ENCODE measurements at places on chromosomes 7 and 10.

- no peak for DNase-seq
These were observed 11.8 kb downstream of the GPR146 start for GRCh38 chr7:1055956-1056784.

DNA sequence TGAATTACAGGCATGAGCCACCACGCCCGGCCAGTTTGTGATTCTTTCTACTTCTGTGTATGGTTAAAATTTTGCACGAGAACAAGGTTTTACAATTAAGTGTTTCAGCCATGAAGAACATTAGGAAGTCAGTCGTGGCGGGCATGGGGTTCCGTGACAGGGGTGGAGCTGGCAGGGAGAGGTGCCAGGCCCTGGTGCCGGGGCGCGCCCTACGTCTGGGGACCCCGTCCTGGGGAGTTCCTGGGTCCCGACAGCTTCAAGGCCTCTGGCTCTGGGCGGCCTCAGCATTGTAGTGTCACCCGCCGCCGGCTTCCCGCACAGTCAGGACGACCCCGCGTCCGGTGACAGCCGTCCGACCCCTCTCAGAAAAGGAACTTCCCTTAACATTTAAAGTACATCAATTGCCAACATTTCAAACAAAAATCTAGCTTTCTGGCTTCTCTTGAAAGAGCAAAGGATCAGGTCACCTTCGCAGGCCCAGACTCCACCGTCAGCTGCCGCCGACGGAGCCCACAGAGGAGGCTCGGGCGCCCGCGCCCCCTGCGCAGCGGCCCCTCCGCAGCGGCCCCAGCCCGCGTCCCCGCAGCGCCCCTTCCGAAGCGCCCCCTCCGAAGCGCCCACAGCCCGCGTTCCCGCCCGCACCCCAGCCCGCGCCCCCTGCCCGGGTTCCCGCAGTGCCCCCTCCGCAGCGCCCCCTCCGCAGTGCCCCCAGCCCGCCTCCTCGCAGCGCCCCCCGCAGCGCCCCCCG is 23.2 kb upstream of the MKI67 start:
- no peak for DNase-seq

- DNase-seq = no peak
These were observed 43.2 kb downstream of the PROSER2 start for GRCh38 chr10:11866199-11866925.

GRCh38 chr7:45391618-45392451 is 182.3 kb upstream of the ADCY1 start:
- DNase-seq = no peak

DNA sequence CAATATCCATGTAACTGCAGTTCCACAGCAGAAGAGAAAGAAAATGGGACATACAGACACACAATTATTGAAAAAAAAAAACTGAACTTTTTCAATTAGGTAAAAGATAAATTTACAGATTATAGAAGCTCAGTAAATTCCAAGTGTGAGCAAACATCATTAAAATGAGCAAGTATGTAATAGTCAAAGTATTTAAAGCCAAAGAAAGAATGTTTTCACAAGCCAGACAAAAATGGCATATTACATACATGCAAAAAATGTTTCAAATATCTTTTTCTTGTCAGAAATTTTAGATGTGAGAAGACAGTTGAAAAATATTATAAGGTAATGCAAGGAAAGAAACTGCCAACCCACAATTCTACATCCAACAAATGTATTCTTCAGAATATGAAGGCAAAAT is 150.2 kb upstream of the AKR1E2 start:
- no peak for DNase-seq

DNA sequence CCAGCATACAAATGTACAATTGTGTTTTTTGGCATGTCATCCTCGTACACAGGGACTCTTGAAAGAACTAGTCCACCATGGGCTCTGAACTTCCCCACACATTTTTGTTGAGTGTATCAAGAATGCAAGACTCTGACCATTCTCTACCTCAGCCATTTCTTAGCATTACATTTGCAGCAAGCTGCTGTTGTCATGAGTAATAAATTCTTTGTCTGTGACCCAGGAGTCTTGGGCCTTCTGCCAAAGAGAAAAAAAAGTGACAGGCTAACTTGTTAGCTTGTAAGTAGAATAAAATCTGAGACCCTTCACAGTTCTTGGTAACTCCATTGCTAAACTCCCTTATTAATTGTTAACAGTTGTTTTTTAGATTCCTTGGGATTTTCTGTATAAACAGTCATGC is 542.3 kb upstream of the MBL2 start:
- no peak for DNase-seq

DNA sequence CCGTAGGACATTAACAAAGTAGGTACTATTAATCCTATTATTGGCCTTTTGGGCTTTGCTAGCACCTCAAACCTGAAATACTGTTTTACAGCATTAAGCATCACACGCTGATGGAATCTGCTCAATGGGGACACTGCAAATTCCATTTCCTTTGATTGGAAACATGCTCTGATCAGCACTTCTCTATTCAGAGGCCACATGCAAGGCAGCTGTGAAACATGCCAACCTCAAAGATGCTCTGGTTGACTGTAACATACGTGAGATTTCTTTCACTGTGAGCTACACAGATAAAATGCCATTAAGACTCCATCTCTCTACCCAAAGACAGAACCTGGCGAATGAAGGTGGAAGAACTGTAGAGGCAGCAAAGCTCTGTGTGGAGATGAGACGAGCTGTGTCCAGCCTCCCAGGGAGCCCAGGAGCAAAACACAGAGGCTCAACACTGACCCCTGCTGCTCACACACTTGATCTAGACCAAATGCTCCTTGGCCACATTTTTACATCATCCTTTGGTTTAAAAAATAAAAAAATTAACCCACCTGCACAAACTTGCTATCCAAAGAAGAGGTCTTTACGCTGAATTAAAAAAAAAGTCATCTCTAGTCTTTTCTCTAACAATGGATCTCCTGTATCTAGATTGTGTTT is 8.0 kb downstream of the RSU1 start:
- DNase-seq = no peak

DNA sequence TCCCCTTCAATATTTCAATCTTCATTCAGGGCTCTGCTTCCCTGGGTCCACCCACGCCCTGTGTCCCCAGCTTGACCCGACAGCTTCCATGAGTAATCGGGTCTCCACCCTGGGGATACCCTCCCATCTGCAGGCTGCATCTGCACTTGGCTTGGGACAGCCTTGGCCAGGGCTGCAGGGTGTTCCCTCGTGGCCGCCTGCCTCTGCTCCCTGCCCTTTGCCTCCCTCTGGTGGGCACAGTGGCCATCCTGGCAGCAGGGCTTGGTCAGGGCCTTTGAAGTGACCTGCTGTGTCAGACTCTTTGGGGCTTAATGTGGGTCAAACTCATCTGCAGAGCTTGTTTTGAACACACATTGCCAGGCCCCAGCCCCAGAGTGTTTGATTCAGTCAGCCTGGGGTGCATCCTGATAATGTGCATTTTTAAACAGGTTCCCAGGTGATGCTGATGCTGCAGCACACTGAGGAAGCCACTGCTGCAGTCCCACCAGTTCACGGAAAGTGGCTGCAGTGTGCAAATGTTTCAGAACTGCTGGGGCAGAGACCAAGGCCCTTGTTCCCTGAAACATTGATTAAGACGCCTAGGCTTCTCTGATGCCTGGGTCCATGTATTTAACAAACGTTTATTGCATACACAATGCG is 80.7 kb upstream of the SEC61G start:
- peak; percentile 65 for DNase-seq

DNA sequence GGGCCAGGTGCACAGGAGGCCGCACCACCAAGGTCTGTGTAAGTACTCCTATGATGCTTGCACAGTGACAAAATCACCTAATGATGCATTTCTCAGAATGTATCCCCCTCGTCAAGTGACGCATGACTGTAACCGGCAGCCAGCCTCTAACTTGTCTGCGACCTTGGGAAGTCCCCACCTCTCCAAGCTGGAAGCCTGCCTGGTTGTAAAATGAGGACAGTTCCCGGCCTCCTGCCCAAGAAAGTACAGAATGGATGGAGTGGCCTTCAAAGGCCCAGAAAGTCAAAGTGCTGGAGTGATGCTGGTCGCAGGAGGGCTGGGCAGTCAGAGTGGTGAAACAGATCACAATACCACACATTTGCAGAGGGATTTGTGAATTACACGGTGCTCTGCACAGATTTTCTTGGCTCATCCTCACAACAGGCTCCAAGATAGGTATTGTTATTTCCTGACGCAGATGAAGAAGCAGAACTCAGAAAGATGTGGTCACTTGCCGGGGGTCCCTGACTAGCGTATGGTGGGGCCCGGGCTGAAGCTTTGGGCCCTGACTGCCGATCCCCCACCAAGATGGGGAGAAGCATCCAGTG is 22.8 kb downstream of the SPOCK2 start:
- DNase-seq = no peak

GRCh38 chr10:68221196-68221595 is 10.7 kb downstream of the ATOH7 start:
- DNase-seq = no peak

DNA sequence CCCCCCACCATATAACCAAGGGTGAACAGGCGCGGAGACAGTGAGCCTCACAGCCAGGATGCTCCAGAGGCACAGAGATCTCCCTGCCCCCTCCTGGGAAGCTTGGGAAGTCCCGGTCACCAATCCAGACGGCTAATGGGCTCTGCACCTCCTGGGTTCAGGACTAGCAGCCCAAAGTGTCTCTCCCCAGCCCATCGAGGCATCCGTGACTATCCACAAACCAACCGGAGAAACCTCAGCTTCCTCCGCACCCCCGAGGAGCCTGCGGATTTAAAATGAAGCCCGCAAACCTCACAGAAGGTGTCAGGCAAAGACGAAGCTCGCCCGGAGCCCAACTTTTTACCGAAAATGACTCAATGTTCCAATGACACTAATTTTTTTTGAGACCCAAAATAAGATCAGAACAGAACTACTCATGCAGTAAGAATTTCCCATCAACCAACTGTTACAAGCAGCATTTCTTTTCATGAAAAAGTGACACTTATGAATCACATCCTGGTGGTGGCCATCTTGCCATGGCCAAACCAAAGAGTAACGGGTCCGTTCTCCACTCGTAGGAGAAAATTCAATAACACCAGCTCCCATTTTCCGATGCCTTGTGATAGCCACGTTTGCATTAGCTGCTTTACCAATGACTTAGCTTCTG is 6.0 kb downstream of the PDGFA start:
- no peak for DNase-seq

DNA sequence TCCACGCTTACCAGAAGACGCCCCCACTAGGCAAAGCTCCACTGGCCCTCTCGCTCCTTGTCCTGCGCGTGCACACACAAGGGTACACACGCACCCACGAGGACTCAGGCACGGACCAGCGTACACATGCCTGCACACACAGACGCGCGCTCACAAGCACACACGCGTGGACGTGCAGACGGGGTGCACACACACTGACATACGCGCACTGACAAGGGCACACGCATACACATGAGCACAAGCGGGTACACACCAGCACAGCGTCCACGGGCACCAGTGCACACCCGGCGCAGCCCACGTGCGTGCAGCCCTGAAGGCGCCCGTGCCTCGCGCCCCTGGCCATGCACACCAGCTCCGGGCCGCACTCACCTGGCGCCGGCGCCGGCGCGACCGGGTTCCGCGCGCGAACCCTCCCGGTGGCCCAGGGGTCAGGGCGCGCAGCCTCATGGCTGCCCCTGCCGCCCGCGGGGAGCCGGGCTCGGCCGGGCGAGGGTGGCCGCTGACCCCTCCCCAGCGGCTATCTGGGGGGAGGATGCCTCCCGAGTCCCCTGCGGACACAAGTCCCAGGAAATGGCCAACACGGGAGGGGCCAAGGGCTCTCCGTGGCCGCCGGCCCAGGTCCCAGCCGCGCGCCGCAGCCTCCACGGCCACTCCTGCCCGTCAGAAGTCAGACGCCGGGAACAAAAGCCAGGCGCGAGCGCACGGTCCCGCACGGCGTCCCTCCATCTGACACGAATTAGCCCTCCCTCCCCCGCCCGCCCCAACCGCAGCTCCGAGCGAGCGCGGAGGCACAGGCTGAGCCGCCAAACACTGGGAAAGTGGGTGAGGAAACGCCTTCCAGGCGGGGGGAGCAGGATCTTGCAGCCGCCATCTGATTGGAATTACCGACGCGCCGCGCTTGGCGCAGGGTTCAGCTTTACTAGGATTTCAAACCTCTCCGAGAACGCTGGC is 45.0 kb downstream of the TNS3 start:
- no peak for DNase-seq

GRCh38 chr10:58326967-58327381 is 7.8 kb upstream of the UBE2D1 start:
- DNase-seq = peak; percentile 45

GRCh38 chr7:101094791-101095375 is 9.6 kb downstream of the TRIM56 start:
- DNase-seq = no peak

- DNase-seq = peak; percentile 28
These were observed 220.0 kb downstream of the FAM107B start for GRCh38 chr10:14554491-14555205.

GRCh38 chr7:47333959-47334358 is 248.0 kb downstream of the TNS3 start:
- DNase-seq = peak; percentile 29

GRCh38 chr10:89296220-89296648 is 5.6 kb upstream of the IFIT2 start:
- no peak for DNase-seq

- no peak for DNase-seq
These were observed 467.5 kb downstream of the GPAM start for GRCh38 chr10:111716032-111716431.

DNA sequence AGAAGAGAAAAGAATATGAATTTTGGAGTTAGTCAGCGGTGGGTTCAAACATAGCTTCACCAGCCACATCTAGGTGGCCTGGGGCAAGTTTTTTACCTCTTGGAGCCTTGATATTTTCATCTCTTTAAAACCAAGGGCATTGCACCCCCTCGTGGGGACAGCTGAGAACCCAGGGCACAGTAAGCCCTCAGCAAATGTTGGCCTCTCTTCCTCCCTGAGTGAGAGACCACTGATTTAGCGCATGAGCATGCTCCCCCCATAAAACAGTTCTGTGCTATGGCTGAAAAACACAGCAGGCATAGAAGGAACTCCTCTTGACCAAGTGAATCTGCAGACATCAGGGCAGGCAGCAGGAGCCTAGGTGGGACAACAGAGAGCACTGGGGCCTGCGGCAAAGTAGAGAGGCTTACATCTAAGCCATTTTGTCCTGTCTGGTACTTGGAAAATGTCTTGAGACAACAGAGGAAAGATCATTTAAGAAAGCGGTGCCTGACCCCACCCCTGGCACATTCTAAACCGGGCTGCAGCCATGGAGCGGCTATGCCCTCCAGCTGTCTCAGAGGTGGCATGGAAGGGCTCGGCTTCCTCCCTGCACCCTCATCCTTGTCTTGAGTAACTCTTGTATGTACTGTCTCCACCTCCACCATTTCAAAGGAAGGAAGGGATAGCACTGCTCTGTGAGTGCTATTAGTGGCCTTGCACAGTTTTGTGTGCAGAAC is 94.7 kb downstream of the ARHGAP22 start:
- no peak for DNase-seq

- DNase-seq = no peak
These were observed 41.4 kb downstream of the GSDME start for GRCh38 chr7:24715661-24716479.

DNA sequence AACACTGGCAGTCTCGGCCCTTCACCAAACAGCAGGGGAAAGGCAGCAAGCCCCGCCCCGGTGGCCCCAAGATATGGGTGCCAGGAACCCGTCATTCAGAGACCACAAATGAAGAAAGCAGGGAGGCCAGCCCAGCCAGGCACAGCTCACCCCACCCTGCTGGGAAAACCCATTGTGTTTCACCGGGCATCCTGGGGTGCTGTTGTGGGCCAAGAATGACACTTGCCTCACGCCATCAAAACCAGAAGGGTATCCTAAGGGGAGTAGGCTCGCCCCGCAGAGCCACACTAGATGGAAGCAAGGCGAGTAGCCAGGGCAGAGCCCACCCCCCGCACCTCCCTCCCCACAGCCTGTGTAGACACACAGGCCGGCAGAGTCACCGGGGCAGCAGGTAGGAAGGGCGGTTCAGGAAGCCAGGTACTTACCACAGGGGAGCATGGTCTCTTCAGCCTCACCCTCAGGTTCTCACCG is 72.5 kb upstream of the KCNMA1 start:
- DNase-seq = no peak

Data from ureter (tissue), 1 donor.